ENCODE measurements at places on chromosomes 2 and 18.

- DNase-seq, result no peak
Observed at GRCh38 chr2:64311948-64312621, 141.9 kb upstream of the LGALSL start.

DNA sequence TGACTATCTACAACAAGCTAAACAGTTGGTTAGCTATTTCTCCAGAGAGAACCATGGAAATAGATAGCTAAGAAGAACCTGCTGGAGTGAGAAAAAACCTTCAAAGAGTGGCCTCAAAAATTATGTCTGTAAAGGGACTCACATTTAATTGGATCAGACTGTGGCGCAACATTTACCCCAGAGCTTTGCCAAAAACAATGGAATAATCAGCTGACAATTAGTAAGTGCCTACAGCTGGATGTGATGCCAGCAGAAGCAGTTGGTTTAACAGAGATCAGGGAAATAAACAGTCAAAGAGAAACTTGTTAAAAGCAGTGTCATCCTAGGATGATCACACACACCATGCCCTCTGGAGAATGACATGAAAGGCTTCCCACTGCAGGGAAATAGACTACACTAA lies 310.7 kb downstream of the CLIP4 start:
- DNase-seq, result no peak

- no peak for DNase-seq
Observed at GRCh38 chr2:2389215-2389614, 58.1 kb upstream of the MYT1L start.

DNA sequence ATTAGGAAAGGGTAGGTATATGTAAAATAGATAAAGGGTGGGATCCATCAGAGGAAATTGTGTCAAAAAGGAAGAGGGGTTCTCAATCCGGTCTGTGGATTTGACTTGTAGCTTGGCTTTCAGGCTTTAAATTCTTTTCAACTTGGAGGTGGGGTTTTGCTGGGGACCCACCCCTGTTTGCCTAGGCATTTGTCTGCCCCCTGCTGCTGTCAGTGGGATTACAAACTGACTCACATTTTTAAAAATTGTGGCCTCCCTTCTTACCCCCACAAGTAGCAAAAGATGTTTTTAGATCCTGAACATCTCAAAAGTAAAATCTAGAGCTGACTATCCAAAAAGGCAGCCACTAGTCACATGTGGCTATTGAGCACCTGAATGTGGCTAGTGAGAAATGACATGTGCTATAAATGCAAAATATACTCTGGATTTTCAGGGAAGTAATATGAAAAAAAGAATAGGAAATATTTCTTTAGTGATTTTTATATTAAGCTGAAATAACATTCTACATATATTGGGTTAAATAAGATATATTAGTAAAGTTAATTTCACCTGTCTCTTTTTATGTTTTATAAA lies 178.9 kb downstream of the GFPT1 start:
- no peak for DNase-seq

- no peak for DNase-seq
Observed at GRCh38 chr2:31223026-31223425, 5.7 kb upstream of the CAPN14 start.

DNA sequence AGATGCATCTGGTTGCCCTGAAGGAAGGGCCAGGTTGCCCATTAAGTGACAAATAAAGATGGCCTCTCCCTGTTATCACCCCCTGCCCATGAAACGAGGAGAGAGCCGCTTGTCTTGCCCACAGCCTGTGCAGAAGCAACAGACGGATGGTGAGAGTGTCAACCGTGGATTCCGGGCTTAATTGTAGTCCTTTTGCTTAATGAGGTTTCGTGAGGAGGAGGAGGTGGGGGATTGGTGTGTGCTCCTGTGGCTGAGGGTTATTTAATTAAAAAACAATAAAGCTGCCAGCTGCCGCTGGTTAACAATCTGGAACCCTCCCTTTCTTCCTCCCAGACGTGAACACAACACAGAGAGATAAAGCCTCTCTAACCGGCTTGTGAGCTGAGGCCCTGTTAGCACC lies 188.0 kb upstream of the PARD3B start:
- DNase-seq, result no peak

GRCh38 chr18:65620076-65620696 lies 130.6 kb upstream of the CDH7 start:
- no peak for DNase-seq

DNA sequence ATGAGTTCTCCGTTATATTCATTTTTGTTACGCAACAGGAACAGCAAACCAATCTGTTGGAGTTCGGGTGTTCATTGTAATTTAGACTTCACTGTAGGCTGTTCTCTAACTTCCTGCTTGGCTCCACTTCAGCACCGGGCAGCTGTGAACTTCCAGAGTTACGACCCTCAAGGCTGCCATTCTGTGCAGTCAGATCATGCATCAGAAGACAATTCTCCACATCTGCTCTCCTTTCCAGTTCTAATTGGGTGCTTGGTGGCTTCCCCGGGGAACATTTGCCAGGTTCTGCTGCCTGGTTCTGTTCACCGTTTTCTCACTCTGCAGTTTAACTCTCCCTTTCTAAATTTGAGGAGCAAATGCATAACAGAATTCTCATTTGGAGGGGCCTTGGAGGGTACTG lies 237.7 kb downstream of the NYAP2 start:
- no peak for DNase-seq

DNA sequence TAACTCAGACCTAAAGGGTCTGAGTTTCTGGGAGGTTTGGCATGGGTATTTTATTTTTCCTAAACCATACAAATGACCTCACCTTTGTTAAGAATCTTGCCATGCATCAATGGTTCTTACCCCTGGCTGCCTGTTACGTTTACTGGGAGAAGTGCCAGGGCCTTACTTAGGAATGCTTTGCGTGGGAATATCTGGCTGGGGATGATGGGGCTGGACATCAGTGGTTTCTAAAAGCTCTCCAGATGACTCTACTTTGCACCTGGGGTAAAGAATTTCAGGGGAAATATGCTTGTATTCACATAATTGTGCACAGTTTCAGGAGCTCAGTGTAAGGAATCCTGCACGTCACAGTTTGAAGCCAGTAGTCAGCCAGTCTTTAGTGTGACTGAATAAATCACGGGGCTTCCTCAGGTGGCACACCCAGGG lies 18.2 kb upstream of the DAW1 start:
- DNase-seq, result no peak

DNA sequence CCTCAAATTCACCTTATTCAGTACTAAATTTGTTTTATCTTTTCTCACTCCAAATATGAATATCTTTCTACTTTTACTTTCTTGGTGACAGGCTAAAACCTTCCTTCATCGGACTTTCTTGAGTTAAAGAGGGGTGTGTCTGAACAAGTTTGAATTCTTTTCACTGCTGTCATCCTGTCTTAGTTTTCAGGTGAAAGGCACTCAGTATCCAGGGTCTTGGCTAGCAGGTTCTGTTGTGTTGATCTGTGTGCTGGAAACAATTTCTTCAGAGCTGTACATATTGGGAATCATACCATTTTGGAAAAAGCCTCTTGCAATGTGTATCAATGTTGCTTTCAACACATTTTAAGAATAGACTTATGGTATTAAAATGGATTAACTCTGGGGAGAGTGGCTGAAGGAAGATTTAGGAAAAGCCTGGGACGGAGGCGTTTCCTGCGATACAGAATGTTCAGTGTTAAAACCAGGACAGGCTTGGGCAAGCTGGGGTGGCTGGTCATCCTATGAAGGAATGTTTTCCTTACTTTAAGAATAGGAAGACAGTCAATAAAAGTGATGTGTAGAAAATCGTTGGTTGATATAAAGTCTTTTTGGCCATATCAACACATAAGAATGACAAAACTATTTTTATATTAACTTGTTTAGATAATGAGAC lies 350.7 kb upstream of the SPRED2 start:
- no peak for DNase-seq

GRCh38 chr18:57436965-57437333 lies 1.8 kb downstream of the ONECUT2 start:
- DNase-seq, result no peak

GRCh38 chr2:7703543-7704144 lies 786.4 kb downstream of the RNF144A start:
- DNase-seq, result no peak

GRCh38 chr2:234098681-234099080 lies 48.2 kb downstream of the SPP2 start:
- no peak for DNase-seq

- no peak for DNase-seq
Observed at GRCh38 chr2:22894761-22895160, 490.2 kb upstream of the KLHL29 start.
